ENCODE measurements at places on chromosomes 12 and 14. TPM values are rescaled to one million over a fixed set of nuclear protein-coding genes. Genes with fewer than 3 reads are reported as not detected.

Gene BEGAIN
- 0.60 TPM for polyA plus RNA-seq

Gene CEBPE
- not detected for polyA plus RNA-seq

Gene SLCO1B1
- 0.50 TPM for polyA plus RNA-seq

Gene PAPLN
- 2.4 TPM for polyA plus RNA-seq

Gene DPF3
- polyA plus RNA-seq, result 0.18 TPM

Gene TAS2R20
- not detected for polyA plus RNA-seq

Gene KITLG
- polyA plus RNA-seq, result 2.5 TPM

Gene CRACR2A
- 1.4 TPM for polyA plus RNA-seq

Gene RNASE3
- polyA plus RNA-seq, result not detected

Gene NELL2
- polyA plus RNA-seq, result 23.3 TPM

Gene MAP1LC3B2
- 9.4 TPM for polyA plus RNA-seq

Gene DCN
- polyA plus RNA-seq, result 0.21 TPM

Gene JKAMP
- 26.0 TPM for polyA plus RNA-seq

Gene ERP27
- not detected for polyA plus RNA-seq

Gene NOS1
- 0.64 TPM for polyA plus RNA-seq

Gene A2ML1
- 3.8 TPM for polyA plus RNA-seq

Gene PZP
- polyA plus RNA-seq, result 0.92 TPM

Gene RASAL1
- polyA plus RNA-seq, result 2.7 TPM

Gene LAG3
- polyA plus RNA-seq, result 3.9 TPM

Gene P2RX4
- polyA plus RNA-seq, result 5.6 TPM

All from GM23338 (cell line).